ENCODE measurements at places on chromosomes 12 and 14.

- DNase-seq: no peak
Measured at GRCh38 chr14:103886304-103887169, 39.2 kb upstream of the PPP1R13B start.

GRCh38 chr12:102052192-102053061 lies 9.4 kb downstream of the WASHC3 start:
- no peak for DNase-seq

DNA sequence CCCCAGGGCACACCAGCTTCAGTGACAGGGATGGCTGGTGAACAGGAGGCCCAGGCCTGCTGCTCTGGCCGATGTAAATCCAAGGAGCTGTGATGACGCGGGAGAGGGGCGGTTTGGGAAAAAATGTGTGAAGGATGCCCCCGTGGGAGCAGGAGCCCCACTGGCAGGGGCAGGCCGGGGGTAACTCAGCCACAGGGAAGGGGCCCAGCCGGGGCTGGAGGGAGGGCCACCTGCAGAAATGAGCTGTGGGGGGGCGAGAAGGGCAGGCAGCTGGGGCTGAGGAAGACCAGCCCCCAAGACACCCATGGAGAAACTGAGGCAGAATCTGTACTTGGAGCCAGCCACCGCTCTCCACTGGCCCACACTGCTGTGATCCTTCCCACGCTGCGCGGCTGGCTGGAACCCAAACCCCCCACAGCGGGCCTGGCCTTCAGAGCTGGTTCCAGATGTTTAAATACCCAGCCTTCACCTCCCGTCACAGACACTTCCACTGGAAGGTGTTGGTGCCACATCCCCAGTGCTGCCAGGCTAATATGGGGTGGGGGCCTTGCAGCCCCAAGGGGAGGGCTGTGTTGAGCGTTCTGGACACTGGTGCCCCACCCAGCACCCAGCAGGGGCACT lies 28.5 kb upstream of the ANKRD9 start:
- no peak for DNase-seq

GRCh38 chr14:24057867-24058259 lies 6.1 kb downstream of the CARMIL3 start:
- DNase-seq: no peak

DNA sequence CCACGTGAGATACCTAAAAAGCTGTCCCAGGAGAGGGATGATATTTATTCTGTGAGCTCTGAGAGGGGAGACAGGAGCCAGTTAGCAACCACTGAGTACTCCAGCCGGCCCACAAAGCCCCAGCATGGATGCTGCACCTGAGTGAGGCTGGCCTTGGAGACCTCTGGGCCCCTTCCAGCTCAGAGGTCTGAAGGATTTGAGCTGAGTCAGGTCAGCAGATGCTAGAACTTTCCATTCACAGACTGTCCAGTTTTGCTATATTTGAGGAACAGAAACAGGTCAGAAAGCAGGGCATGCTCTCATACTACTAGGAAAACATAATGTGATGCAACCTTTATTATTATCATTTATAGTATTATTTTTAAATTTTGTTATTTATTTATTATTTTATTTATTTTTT lies 15.0 kb upstream of the MAPKAPK5 start:
- no peak for DNase-seq

DNA sequence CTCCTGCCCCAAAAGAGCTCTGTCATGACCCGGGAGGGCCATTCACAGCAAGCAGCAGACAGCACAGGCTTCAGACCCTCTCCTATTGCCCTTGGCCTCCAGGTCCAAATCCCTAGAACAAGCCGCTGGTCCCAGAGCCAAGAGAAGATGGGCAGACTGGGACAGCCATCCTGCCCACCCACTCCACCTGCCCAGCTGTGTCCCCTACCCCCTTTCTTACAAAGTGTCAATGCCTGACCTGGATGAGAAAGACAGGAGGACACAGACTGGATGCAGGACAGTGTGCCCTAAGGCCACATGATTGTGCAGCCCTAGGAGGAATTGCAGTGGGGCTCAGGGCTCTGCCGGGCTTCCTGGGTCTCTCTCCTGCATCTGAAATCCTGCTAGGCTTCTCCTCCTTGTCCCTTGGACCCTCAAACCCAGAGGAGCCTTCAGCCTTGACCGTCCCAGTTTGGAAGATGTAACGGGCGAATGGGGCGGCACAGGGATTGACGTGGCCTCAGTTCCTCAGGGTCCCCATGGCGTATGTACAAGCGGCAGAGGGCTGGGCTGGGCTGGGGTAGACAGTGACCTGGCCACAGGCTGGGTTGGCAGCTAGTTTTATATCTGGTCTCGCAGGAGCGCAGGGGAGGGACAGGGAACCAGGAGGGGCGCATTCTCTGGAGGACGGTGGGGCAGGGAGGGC lies 27.1 kb upstream of the BCDIN3D start:
- DNase-seq: no peak

- DNase-seq: no peak
Measured at GRCh38 chr14:83860631-83861155, 1669.3 kb upstream of the FLRT2 start.

- no peak for DNase-seq
Measured at GRCh38 chr12:53358836-53359419, 21.0 kb upstream of the SP1 start.

- DNase-seq: no peak
Measured at GRCh38 chr12:27555361-27555760, 31.4 kb downstream of the PPFIBP1 start.

- no peak for DNase-seq
Measured at GRCh38 chr14:76603713-76604112, 157.6 kb upstream of the VASH1 start.
